Fibroblast of lung (primary cell): ENCODE measurements at places on chromosomes 4 and X.

DNA sequence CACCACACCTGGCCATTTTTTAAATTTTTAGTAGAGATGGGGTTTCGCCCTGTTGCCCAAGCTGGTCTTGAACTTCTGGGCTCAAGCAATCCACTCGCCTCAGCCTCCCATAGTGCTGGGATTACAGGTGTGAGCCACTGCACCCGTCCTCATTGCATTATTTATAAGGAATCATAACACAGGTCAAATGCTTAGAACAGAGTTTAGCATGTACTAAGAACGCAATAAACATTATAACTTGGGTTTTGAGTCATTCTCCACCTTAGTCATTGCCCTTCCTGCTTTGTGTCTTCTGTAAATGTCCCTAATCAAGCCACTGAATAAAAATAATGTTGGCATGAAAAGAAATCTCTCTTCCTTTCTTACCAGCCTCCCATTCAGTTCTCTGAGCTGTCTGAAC, 38.5 kb upstream of the SHROOM4 start:
- DNase-seq = no peak

- DNase-seq = no peak
Measured at GRCh38 chr4:106320235-106320634, 3.9 kb downstream of the AIMP1 start.

DNA sequence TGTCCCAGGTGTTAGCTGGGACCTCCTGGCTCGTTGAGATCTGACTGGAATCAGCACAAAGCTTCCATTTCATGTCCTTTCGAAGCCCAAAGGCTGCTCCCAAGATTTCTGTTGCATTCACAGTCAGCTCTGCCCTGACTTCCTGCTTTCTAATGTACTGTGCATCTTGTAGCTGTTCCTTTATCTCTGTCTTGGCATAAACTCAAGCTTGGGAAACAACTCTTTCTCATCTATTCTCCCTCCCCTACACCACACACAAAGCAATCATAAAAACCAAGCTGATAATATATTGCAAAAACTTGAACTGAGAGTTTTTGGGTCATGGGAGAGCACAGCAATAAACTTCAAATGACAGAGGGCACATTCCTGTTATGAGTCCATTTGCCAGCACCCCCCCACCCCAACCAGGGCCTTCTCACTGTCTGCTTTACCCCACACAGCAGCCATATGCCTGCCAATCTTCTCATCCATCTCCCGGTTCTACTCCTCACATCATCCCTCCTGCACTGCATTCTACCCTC, 76.3 kb downstream of the SYNPO2 start:
- DNase-seq = peak; percentile 71

DNA sequence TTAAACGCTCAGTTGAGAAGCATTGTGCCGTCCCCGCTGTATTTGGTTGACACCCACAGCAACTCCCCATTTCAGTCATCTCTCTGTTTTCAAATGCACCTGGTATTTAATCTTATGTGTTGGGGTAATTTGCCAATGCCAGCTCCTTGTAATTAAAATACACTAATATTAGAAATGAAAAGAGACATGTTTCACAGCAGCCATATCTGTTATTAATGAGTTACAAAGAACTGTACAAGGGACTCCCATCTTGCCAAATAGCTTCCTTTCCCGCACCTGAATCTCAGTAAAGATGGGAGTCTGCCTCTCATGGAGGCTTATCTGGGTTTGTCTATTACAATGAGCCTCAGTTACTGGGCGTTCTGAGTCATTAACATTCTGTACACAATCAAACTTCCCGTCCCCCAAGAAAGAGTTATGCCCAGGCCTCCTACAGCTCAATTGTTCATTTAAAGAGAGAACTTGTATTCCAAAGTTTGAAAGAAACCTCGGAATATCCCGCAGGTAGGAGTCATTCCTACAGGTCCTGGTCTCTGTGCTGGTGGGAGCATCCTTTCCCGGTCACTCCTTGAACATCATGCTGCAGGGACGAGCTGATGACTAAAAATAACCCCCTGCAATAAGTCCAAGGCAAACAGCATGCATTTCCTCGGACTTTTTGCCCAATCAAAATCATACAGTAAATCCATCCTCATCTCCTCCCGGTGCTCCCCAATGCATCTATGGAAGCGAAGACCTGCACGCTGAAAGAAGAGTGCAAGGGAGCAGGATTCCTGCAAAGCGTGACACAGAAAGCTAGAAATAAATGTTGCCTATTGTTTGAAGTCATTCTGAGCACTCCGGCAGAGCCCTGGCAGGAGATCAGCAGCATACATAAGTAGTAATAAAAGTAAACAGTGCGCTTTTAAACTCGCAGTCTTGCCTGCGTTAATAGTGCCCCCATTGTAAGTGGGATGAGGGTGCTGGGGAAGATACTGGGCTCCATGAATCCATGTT, 926 bp downstream of the NDP start:
- peak; percentile 44 for DNase-seq
